ENCODE measurements at places on chromosomes 3 and 15.
A peak's percentile ranks its signal among the peaks of the same experiment; 100 is the strongest.

DNA sequence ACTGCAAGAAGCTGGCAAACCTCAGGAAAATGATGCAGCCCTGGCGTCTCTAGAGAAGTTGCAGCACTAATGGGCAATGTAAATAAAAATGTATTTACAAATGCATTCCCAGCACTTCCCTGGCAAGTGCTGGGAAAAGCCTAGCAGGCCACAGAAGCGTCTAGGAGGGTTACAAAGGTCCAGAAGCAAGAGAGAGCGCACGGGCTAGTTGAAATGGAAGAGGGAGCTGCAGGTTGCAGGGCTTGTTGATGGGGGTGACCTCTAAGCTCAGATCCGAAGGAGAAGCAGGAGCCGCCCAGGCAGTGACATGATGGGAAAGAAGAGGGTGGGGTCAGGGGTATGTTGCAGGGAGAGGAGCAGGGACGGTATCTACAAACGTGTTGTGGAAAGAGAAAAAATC lies 2.7 kb upstream of the KNL1 start:
- no peak for DNase-seq

DNA sequence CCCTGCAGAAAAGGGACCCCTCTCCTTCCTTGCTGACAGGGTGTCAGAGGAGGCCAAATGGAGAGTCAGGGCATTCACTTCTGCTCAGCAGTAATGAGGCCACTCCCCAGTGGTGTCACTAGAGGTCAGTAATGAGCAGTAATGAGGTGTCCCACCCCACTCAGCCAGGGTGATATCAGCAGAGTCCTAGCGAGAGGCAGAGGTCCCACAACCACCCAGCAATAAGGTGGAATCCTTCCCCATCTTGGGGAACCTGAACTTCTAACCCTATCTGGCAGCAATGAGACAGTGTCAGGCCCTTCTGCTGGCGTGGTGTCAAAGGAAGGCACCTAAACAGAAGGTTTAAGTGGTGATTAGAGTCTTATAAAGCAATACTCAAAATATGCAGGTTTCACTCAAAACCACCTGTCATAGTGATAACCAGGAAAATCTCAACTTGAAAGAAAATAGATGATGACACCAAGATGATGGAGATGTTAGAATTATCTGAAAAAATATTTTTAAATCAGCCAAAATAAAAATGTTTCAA lies 12.9 kb downstream of the OCA2 start:
- peak; percentile 55 for DNase-seq

DNA sequence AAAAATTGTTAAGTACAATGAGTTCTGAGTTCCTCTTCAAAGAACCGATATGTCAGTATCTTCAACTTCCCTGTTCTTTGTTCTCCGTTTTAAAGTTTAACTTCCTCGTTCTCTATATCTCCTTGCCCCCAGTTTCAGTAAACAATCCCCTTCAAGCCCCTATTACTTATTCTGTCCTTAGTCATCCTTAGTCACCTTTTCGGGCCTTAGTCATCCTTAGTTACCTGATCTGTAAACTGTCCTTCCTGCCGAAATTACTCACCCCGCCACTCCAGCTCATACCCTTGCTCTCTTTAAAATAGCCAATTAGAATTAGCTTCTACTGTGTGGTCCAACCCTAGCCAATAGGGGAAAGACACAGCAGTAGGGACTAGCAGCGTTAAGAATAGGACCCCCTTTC lies 1165.6 kb downstream of the NSUN3 start:
- no peak for DNase-seq

GRCh38 chr3:189121092-189121491 lies 50.7 kb upstream of the TPRG1 start:
- no peak for DNase-seq

DNA sequence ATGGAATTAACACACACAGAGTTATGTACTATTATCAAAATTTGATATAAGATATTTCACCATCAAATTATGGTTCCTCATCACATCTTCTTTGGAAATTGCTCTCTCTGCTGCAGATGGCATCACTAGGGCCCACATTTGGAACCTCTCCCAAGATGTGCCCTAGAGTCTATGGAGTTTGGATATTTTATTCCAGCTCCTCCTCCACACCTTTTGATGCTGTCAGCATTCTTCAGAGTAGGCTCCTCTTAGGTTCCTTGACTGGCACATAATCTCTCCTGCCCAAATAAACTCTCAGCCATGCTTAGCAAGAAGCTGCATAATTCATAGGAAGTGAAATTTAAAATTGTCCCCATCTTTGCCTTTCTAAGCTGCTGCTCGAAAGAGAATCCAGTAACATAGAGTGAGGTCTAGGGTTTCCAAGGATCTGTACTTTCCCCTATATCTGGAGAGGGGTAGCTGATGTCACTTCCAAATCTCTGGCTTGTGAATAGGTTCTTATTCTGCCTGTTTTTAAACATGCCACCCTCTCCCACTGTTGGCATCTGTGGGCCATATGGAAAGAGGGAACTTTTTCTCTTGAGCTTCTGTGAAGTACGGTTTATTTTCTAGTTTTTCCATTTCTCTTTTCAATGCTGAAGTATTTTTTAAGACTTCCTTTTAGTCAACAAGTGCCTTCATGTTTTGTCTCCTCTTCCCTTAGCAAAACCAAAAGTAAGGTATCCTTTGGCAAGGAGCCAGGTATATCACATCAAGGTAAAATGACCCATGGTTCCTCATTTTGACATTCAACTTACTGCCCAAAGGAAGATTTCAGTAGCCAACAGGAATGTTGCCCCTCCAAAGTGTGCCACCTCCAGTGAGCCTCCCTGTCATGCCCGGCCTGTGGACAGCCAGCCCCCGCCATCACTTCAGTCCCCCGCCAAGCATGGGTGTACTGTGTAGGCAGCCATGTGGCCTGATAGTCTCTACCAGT lies 75.3 kb upstream of the C2CD4B start:
- no peak for DNase-seq

- no peak for DNase-seq
These were observed 271.6 kb downstream of the CHL1 start for GRCh38 chr3:468172-468571.

DNA sequence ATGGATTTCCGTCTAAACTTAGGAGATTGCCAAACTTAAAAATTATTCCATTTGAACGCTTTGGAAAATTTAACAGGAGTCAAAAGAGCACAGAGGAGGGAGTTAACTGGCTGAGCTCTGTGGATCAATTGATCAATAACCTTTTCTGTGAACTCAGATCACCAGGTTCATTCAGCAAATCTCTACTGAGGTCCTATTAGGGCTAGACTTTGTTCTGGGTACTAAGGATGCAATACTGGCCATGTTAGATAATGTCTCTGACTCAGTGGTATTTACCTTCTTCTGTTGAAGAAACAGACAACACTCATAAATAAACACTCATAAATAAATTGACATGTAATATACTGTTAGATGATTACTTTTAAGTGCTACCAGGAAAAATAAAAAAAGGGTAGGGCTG lies 323.4 kb upstream of the SUCLG2 start:
- no peak for DNase-seq

DNA sequence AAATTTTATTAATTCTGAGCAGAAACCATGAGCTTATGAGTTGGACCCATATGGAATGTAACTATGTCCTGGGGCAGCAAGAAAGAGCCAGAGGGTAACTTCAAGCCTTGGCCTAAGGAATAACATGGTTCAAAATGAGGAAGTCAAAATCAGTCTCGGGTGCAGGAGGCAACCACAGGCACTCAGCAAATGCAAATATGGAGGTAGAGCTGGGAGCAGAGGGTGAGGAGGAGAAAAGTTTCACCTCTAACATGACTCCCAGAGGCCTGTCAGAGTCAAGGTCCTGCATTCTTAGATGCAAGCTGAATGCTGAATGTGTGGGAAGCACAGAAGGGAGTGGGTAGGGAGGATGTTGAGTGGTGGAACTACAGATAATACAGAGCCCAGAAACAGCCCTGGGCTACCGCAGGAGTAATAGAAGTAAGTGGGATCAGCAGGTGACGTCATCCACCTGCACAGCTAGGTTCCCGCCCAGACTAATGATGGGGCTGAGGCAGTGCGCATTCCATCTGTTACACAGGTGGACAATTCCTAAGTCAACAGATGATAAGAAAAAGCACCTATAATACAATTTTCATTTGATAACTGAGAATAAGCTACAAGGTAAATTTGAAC lies 279.8 kb upstream of the ARRDC4 start:
- DNase-seq, result no peak

- DNase-seq, result no peak
These were observed 101.8 kb downstream of the STT3B start for GRCh38 chr3:31634476-31634875.

DNA sequence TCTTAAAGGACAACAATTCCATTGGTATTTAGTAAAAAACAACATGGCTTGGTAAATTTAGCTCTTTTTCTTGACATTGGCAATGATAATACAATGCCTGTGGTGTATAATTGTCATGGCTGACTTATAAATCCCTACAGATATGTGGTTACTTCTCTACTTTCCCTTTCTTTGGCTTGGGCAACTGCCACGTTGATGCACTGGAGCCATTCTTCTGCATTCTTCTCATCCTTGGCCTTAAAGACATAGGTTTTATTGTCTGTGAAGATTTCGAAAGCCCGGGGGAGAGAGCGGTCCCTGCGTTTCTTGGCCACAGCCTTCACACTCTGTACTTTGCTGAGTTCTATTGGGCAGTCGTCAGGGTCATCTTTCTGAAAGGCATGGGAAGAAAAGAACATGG lies 101.1 kb upstream of the CCNL1 start:
- DNase-seq, result no peak

- peak; percentile 81 for DNase-seq
These were observed 718 bp downstream of the SPG11 start for GRCh38 chr15:44662478-44663409.

DNA sequence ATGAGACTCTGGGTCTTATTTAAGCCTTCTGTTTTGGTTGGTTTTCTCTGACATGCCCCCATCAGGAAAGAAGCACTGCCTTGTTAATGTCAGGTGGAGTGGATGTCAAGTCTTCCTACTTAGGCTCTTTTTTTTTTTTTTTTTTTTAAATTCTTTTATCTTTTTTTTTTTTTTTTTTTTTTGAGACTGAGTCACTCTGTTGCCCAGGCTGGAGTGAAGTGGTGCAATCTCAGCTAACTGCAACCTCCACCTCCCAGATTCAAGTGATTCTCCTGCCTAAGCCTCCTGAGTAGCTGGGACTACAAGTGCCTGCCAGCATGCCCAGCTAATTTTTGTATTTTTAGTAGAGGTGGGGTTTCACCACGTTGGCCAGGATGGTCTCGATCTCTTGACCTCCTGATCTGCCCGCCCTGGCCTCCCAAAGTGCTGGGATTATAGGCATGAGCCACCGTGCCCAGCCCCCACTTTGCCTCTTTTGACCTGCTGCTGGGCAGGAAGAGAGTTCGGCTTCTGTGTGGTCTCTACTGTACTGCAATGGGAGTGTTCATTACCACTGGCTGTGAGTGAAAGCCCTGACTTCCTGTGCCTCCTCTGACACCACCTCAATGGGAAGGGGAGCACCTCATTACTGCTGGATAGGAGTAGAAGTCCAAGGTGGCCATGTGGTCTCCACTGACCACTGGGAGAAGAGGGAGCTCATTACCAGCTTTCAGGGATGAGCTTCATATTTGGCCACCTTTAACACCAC lies 10.9 kb downstream of the CTDSPL start:
- DNase-seq, result no peak

DNA sequence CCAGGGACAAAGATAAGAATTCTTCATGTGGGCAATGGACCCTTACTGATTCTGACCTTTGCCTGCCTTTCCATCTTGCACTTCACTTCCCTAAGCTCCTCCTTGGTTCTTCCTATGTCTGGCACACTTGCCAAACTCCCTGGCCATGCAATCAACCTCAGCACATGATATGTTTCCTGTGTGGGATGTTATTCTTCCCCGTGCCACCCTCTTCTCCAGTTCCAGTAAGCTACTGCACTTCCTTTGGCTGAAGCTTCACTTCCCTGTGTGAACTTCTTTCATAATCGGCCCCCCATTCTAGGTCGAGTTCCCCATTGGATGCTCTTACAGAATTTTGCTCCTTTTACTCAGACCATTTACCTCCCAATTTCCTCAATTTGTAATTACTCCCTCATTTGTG lies 10.7 kb upstream of the TASOR start:
- DNase-seq, result no peak

GRCh38 chr15:68481321-68481720 lies 49.4 kb upstream of the ITGA11 start:
- no peak for DNase-seq

- DNase-seq, result no peak
These were observed 107.2 kb downstream of the CHST2 start for GRCh38 chr3:143226678-143227291.

GRCh38 chr3:167798443-167798842 lies 62.9 kb downstream of the SERPINI1 start:
- DNase-seq, result no peak

DNA sequence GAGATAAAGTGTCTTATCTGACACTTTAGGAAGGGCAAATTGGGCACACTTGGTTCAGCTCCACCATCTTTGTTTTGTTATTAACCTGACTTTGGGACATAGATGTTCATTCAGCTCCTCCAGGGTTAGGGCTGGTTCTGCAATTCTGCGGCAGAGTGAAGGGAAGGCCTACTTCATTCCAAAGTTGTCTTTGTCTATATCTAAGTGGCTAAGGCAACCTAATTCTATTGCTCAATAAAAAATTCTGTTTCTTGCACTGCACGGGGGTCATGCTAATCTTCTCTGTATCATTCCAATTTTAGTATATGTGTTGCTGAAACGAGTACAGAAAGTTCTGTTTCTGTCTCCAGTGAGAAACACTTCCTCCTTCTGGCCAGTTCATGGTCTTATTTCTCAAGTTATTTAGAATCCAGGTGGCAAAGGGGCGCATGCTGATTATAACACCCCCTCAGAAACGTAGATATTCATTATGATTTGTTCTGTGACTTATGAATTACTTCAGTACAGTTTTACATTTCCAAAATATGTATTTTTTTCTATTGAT lies 53.5 kb downstream of the PFN2 start:
- no peak for DNase-seq

DNA sequence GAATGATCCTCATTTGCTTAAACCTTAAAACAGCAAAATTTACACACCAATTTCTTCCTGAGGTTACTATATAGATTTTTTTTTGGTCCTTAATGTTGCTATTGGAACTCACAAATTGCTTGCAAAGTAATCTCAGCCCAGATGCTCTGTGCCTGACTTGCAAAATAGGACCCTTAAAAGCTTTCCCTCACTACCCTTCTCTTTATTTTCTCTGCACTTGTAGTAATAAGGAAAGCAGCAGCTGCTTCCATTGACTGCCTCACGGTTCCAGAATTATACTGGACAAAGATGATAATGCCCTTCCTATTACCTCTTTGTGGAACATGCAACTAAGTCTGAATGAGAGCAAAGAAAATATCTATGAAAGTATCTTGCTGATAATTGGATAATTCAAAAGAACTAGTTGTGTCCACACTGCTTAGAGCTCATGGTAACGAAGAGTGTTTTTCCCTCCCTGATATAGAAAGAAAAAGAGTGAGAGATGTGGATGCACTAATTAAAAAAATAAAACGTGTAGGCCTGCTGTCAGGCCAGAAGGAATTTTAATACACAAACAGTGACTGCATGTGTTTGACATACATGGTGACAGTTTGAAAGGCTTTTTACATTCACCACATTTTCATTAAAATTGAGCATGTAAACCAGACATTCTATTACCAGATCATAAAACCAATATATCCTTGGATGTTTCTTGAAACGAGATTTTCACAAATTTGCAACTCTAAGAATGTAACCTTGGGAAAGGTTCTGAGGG lies 783.1 kb downstream of the GBE1 start:
- DNase-seq, result no peak
